ENCODE measurements at places on chromosomes 4 and X.
A peak's percentile ranks its signal among the peaks of the same experiment; 100 is the strongest.

GRCh38 chrX:44723426-44723825, 120.4 kb upstream of the DUSP21 start:
- DNase-seq: no peak

- DNase-seq: no peak
Observed at GRCh38 chr4:1406394-1406980, at the start of gene NKX1-1. Gene NKX1-1 (minus strand): TSS chr4:1406442. CDS start chr4:1406442, 0 bp downstream.

- DNase-seq: no peak
Observed at GRCh38 chr4:132085105-132085504, 1064.0 kb upstream of the PCDH10 start.

- peak; percentile 73 for DNase-seq
Observed at GRCh38 chrX:10156199-10157031, at the start of gene CLCN4. Gene CLCN4 (plus strand): TSS chrX:10156975. CDS start chrX:10185033, 28,058 bp downstream.

DNA sequence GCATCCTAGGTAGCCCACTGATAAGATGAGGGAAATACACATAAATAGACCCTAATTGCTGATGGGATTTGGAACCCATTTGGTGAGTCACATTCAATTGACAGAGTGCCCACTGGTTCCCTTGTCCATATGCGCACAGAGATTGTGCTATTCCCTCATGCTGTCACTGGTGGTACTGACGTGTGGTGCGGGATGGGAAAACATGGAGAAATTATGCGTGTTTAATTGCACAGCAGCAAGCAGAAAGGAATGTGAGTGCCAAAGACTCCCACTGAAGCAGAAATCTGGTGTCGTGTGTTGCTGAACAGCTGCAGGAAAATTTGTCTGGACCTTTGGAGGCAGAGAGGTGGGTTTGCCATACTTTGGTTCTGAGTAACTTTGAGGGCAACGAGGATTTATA, 92.2 kb downstream of the NHSL2 start:
- DNase-seq: peak; percentile 35

DNA sequence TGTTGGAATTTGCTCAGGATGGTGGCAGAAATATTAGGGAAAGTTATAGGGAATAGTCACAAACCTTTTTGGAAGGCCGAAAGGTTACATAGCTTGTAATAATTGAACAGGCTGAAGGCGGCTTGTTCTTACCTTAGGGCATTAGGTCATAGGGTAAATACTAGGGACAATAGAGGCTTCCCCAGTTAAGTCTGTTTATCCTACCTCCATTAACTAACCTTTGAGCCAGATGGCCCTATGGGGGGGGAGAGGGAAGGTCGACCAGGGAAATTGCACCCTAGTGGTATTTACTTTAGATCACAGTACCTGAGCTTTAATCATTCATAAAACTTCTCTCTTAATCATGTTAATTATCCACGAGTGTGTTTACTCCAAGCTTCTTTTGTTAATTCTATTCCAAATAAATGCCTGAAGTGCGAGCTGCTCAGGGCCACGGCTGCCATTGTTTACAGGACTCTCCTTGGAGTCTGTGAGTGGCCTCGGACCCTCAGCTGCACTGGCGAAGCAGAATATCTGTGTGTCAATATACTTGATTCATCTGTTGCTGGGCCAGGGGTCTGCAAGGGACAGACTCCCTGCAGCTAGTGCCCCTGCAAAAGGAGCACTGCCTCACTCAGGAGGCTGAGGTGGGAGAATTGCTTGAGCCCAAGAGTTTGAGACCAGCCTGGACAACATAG, 22.9 kb downstream of the PAGE2 start:
- no peak for DNase-seq
